Fibroblast of mammary gland (primary cell): ENCODE measurements at places on chromosomes 4 and X.
A peak's percentile ranks its signal among the peaks of the same experiment; 100 is the strongest.

DNA sequence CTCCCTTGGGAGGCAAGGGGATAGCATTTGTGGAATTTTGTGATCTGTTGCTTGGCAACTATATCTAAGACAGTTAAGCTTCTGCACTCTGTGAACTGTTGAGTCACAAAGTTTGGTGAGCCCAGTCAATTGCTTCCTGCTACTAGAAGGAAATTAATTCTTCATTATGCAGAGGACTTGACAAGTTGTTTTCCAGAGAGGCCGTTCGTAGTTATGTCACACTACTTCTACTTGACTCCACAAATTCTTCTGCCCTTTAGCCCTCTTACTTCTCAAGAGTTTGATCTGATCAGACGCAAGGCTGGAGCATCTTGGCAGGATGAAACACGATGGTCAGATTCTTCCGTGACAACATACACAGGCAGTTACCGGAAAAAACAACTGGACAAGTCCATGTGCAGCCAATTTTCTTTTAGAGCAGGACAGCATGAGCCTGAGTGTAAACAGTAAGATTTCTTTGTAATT lies at the start of gene C4orf51:
C4orf51 (plus strand) TSS at position 156 of the 465 bp plus-strand sequence; CDS start at position 214, 58 bp downstream.
- peak; percentile 73 for DNase-seq

GRCh38 chr4:120156120-120156718 lies 89.6 kb upstream of the MAD2L1 start:
- peak; percentile 81 for DNase-seq

DNA sequence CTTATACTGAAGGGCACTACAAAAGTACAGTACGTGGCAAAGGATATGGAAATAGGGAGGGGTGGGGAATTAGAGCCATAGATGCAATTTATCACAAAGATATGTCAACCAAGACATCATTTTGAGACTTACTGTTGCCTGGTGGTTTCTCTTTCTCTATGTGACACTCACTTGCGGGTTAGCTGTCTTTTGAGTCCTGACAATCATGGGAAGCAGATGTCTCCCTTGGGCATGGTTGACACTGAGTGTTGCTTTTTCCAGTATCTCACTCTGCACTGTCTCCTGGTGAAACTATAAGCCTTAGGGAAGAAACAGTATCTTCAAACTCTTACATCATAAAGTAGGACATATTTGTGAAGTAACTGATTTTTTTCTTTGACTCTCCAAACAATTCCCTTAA lies 383.5 kb upstream of the LCORL start:
- DNase-seq = no peak

DNA sequence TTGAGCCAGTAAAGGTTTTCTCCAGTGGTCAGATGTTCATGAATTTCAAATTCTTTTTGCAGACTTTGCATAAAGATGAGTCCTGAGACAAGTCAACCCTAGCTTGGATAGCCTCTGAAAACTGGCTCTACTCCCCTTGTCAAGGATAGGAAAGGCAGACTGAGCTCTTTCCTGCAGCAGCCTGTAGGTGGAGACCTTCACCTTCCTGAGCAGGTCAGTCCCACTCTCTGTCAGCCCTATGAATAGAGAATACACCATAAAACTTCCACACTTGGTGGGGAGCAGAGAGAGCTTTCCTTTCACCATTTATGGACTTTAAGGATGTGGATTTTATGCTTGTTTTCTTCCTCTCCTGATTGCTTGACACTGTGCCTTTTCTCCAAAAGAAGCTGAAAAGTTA lies 41.9 kb downstream of the PCDH19 start:
- peak; percentile 6 for DNase-seq

- peak; percentile 53 for DNase-seq
Observed at GRCh38 chr4:169485086-169485485, 127.3 kb downstream of the NEK1 start.

DNA sequence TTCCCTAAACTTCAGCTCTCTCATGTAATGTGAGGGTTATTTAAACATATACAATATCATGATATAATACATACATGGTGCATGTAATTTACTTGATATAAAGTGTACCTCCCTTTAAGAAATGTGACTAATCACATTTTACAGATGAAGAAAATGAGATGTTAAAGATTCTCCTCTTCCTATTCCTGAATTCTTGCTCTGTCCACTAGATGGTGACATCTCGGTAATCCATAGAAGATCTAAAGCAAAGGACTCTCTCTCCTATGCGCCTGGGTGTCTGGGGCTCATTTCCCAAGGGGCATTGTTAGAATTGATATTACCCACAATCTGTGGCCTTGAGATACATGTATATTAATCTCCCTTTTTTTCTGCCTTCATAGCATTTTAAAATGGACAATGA lies 804.9 kb downstream of the RAB28 start:
- peak; percentile 3 for DNase-seq

DNA sequence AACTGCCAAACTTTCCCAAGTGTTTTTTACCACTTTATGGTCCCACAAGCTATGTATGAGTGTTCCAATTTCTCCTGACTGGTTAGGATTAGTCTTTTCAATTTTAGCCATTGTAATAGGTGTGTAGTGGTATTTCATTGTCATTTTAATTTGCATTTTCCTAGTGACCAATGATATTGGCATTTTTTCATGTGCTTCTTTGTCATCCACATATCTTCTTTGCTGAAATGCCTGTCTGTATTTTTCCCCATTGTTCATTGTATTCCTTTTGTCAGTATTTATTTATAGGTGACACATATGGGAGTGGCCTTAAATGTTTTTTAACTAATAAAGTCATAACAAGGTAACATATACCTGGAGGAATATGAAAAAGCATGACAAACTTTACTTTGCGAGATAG lies 9.2 kb upstream of the UBE2D3 start:
- no peak for DNase-seq

DNA sequence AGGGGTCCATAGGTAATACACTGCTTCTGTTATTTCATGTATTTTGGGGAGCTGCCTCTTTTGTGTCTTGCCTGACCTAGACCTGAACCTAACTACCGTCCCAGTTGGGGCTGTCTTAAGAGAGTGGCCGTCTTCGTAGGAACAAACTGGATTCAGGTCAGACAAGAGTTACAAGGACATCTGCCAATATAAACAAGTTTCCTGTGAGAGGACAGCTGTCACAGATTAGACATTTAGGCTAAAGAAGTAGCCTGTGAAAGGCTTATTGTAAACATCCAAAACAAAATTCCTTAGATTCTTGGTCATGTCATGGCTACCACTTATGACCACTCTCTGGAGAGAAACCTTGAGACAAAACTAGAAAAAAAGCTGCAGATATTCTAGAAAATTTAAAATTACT lies 797.6 kb upstream of the AADAT start:
- DNase-seq = no peak

DNA sequence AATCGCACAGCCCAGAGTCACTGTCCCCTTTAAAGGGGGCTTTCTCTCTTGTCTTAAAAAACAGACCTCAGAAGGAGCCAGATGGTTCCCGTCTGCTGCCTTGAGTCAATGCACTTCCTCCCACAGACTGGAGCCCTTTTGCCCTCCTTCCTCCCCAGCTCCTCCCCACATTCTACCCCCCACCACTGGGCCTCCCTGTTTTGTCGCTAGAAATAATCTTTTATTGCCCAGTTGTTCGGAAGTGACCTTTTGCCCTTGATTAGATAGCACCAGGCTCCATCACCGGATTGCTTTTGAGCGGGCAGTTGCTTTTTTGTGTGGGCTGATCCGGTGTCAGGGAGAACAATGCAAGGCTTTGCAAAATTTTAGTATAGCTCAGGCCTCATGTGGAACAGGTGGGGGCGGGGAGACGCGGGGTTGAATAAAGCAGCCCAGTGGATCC lies 47.7 kb downstream of the SPRY1 start:
- DNase-seq = peak; percentile 29

- DNase-seq = no peak
Observed at GRCh38 chr4:127856196-127856812, 24.4 kb upstream of the PLK4 start.

DNA sequence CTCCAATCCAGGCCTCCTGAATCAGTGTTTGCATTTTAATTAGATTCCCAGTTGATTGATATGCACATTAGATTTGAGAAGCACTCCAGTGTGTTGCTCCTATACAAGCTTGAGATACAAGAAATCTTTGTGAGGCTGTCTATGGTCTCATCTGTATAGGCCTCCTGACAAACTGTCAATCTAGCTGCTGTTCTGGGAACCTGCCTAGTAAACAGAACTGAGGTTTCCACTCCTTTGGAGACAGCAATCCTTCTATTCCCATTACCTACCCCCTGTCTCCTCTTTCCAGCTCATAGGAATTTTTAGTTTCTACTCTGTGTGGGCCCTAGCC lies 306.1 kb upstream of the EMCN start:
- no peak for DNase-seq

GRCh38 chr4:67436742-67437141 lies 108.6 kb downstream of the CENPC start:
- no peak for DNase-seq

DNA sequence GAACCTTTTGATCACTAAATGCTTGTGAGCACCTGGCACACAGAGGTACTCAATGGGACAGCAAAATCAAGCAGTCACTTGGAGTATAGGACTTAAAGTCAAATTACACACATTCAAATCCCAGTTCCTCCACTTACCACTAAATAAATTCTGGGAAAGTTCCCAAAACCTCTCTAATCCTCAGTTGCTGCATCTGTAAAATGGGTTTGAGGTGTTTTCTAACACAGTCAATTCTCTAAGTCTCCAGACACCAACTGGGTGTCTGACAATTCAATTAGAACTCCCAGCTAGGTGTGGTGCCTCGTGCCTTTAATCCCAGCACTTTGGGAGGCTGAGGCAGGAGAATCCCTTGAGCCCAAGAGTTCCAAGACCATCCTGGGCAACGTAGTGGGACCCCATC lies 19.0 kb downstream of the QDPR start:
- no peak for DNase-seq

DNA sequence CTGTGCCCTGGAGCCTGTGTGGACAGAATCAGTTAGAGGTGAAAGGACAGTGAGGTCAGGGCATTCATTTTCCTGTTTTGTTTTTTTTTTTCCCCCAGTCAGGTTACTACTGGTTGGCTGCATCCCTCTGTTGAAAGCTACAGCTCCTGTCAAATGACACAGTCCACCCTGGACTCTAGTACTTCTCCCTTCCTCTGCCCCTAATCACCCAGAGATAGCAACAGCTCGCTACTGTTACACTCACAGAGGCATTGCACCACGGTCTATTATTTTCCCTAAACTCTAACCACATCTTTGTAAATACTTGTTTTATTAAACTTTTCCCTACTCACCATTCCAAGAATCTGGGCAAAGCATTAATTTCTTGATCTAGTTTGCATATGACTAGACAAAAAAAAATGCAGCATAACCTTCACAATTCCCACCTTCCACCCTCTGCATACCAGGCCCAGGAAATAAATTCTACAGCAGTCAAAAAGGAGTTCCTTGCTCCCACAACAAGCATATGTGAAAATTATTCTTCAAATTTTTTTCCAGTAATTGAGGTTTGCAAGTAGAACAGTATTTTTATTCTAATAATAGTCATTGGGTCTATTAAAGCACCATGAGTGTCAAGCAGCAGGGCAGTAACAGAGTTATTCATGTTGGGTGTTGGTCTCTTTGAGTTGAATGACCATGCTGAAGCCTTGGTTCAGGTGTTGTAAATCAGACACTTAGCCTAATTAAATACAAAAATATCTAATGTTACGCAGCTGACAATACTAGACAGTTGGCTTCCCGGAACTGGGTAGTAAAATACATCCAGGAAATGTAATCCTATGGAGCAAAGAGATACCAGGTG lies 329.2 kb downstream of the INPP4B start:
- DNase-seq = peak; percentile 32

- DNase-seq = no peak
Observed at GRCh38 chr4:152369203-152369901, 166.5 kb downstream of the FBXW7 start.

DNA sequence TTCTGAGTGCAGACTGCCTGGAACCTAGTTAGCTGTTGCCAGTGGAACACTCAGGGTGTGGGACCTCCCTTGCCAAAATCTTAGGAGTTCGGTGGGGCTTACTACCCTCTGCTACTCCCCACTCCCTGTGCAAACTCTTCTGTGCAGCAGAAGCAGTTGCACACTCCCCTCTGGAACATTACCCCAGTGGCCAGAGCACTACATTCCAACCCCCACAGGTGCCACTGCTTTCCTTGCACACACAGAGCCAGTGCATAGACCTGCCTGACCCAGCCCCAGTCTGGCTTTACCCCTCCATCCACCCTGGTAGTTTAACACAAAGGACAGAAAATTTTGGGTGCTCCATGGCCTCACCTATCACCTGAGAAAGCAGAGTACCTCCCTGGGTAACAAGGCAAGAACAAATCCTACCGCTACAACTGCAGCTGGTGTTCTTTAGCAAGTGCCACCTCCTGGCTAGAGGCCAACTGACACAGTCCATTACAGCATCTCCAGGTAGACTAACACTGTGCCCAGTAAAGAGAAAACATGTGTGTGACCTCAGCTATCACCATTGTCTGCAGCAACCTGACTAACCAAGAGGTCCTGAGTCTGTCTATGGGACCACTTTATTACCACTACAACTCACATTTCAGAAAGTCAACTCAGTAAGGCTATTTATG lies 11.5 kb upstream of the RASSF6 start:
- no peak for DNase-seq

GRCh38 chr4:73721435-73721834 lies 18.9 kb upstream of the CXCL8 start:
- peak; percentile 97 for DNase-seq

- no peak for DNase-seq
Observed at GRCh38 chr4:135934026-135934425, 1598.3 kb downstream of the PCDH18 start.

GRCh38 chr4:43990551-43990950 lies 458.1 kb downstream of the KCTD8 start:
- DNase-seq = no peak

DNA sequence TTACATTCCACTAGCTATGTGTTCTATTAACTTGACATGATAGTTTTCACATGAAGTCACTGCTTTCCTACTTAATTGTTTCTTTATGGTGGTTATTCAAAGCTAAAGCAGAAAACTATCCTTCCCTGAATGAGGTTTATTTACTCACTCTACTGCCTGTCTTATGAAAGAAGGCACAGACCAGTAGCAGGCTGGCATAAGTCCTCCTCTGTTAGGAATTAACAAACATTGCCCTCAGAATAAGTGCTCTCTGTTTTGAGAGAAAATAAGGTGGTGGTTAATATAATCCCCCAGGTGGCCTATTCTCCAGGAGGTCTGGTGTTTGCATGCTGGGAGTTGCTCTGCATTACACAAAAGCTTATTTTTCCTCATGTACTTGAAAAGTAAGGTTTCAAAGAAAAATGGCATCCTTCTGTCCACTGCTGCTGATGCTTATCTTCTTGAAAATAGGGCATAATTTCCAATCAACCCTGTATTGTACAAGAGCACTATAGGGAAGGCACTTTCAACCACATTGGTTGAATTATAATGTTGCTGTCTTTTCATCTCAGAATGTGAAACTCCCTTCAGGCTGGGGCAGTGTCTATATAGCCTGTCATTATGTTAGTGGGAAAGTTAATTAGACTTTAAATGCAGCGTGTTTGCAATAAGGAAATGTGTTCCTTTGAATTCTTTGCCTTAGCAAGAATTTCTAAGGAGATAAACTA lies 119.7 kb upstream of the TBC1D9 start:
- no peak for DNase-seq
